ENCODE measurements at places on chromosomes 6 and 20. TPM values are rescaled to one million over a fixed set of nuclear protein-coding genes. Genes with fewer than 3 reads are reported as not detected.

Gene RAB32
- 161 TPM for total RNA-seq

Gene SASH1
- 11.3 TPM for total RNA-seq

Gene TGM6
- not detected for total RNA-seq

Gene OTOR
- total RNA-seq = not detected

Gene RAB44
- not detected for total RNA-seq

Gene SLC29A1
- total RNA-seq = 11.2 TPM

Gene ADGRF5
- total RNA-seq = not detected
